DMS 273 treated with DMSO at 0.1 percent for 48 hours (cell line): ENCODE measurements at places on chromosomes 3 and 15.

GRCh38 chr3:169841171-169841570 is 28.5 kb upstream of the LRRC34 start:
- DNase-seq, result no peak

DNA sequence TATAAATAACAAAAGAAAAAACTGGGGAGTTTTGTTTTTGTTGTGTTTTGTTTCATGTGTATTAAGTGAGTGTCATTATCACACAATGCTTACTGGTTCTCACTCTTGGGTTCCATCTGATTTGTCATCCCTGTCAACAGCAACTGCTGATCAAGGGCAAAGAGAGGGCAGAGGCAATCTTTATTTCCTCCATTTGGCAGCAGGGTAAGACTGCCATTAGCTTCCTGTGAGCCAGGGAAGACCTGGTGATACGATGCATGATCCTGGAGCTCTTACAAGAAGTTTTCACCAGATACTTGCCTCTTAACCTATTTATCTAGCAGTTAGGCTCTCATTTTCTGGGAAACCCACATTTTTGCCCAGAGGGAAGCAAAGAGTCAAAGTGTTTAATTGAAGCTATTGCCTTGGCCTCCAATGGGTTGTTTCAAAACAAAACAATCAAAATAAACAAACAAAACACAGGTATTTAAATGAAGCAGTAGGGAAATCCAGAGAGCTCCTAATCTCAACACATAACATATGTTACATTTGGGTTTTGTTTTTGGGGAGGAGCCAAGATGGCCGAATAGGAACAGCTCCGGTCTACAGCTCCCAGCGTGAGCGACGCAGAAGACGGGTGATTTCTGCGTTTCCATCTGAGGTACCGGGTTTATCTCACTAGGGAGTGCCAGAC is 529.8 kb downstream of the MAGI1 start:
- no peak for DNase-seq

GRCh38 chr15:87570206-87570605 is 686.3 kb downstream of the NTRK3 start:
- no peak for DNase-seq

GRCh38 chr15:27550635-27551034 is 548.5 kb downstream of the OCA2 start:
- no peak for DNase-seq

- no peak for DNase-seq
Observed at GRCh38 chr15:62520887-62521286, 355.8 kb upstream of the C2CD4B start.

DNA sequence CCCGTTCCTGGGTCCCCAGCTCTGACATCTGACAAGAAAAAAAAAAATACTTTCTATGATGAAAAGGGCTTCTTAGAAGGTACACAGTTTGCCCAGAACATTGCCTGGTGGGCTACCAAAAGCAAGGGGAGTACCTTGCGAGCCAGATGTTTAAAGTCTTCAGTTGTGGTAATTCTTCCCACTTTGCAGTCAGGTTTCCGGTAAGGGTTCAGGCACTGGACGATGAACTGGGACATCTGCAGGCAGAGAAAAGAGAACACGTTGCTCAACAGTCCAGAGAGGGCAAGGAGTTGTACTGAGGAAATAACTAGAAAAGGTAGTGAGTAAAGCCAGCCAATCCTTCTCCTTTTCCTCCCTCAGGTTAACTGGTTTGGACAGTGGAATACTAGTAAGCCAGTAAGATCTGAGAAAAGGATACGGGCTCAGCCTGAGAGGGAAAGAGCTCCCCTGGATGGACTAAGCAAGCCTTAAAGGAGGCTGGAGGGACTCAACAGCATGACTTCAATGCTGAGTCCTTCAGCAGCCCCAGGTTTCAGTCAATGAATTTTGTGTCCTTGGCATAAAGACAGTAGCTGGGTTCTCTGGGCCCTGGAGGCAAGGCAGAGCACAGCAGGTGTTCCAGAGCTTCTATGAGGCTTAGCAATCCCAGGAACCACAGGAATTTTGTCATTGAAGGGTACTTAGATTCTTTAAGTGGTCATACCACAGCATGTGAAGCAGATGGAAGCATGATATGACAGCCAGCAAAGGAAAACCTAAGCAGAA is 38.2 kb downstream of the NBEAL2 start:
- DNase-seq, result no peak

GRCh38 chr15:41893422-41894250 is at the start of gene SPTBN5:
Gene SPTBN5, minus strand, starts transcription at chr15:41894053. Its CDS starts 556 bp downstream, at chr15:41893497.
- no peak for DNase-seq

- no peak for DNase-seq
Observed at GRCh38 chr15:88663141-88663621, 24.4 kb downstream of the ISG20 start.
